ELR (cell line): ENCODE measurements at places on chromosomes 7 and 10.

- DNase-seq = no peak
These were observed 3.5 kb upstream of the HBP1 start for GRCh38 chr7:107165341-107165740.

DNA sequence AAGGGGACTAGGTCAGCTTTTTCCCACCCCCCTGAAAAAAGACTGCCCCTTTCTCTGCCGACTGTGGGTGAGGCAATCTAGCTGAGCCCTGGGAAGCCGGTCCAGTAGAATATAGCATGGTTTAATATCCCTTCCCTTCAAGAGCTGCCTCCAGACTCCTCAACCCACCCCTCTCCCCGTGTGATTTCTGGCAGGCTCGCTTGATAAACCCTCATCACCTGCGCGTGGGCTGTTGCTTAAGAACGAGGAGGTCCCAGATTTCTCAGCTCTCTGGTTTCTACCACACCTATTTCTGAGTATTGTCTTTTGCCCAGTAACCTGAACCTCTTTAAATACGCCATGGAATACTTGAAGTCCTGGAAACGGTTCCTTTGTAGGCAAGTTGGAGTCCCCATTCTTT is 2.0 kb upstream of the LRRC4 start:
- DNase-seq = no peak

GRCh38 chr10:15361131-15361530 is 10.0 kb downstream of the FAM171A1 start:
- no peak for DNase-seq

DNA sequence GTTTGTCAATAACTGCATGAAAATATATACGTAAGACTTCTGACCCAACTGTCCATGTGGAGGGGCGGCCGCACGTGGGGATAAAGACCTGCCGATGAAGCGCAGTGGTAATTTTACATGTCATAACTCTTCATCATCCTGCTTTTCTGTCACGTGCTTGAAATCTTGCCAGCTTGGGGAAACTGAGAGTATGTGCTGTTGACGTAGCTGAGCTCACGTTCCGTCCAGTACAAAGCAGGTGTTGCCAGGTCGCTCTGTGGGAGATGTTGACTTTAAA is 105.1 kb downstream of the INPP5A start:
- no peak for DNase-seq

DNA sequence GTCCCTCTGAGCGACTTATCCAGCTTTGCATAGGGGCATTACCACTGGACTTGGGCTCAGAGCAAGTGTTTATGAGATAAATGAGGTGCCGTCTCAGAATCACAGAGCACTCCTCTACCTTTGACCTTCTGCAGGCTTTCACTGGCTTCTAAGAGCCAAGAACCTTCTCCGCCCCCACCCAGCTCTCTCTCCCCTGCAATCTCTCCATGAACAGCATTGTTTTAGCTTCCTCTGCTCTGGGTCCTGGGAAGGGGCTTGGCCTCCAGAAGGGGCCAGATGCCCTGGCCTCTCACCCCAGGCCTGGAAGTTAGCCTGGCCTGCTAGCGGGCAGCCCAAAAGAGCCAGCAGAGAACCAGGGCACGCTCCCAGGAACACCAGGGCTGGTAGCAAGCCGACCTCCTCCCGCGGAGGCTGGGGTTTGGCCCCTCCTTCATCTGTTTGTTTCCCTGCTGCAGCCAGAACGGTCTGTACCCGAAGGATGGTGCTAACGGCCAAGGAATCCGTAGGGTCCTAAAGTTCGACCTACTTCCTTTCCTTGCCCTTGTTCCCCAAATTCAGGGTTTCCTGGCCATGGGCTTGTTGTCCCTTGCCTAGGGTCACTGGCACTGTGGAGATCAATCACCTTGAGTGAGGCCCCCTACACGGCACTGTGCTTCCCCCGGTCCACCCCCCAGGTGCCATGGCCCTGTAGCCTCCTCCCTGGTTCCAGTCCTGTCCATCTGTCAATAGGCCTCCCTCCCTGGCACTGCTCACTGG is 18.7 kb upstream of the DDIT4 start:
- DNase-seq = peak; percentile 63

DNA sequence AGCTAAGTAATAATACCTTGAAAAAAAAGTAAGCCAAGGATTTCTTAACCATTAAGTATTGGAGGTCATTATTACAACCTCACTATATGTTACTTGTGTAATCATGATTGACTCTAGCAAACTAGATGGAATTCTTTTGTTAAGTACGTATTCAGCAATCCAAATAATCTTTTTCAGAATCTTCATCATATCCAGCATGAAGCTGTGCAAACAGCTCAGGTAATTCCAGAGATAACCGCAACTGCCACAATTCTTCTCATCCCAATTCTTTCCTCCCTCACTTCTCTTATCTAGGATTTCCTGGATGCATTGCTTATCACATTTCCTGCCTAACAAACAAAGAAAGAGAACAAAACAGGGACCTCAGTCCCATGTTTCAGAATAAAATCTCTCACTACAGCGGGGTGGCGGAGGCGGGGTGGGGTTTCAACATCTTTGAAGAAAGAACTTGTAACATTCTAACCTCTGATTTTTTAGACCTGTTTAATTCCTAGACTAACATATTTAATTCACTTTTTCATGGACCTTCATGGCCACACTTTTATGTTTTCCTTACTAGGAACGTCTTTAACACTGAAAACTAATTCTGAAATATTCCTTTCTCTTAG is 156.5 kb downstream of the POM121L12 start:
- no peak for DNase-seq

GRCh38 chr7:26153823-26154783 is 2.1 kb downstream of the NFE2L3 start:
- peak; percentile 89 for DNase-seq

- peak; percentile 33 for DNase-seq
These were observed 1.8 kb downstream of the CALU start for GRCh38 chr7:128740996-128741395.

GRCh38 chr7:73700069-73700423 is 16.6 kb downstream of the BUD23 start:
- DNase-seq = no peak

- DNase-seq = no peak
These were observed 134.7 kb upstream of the RHOBTB1 start for GRCh38 chr10:61078542-61079275.

GRCh38 chr10:20343036-20343435 is 526.8 kb downstream of the PLXDC2 start:
- no peak for DNase-seq

GRCh38 chr10:47209466-47209865 is 90.5 kb upstream of the GDF10 start:
- DNase-seq = no peak

DNA sequence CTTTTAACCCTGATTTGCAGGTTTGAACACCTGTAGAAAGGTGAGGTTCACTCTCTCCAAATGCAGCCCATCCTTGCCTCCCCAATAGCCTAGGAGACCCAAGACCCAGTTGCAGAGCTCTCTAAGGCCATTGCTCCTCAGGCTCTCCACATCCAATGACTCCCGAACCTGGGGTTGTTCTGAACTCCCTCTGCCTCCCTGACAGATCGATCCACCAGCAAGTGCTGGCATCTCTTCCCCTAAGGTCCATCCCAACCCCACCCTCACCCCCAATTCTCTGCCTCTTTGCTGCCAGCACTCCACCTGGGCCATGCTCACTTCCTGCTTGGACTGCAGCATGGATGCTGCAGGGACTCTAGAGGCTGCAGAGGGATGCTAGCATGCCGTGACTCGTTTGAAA is 19.3 kb upstream of the FAM170B start:
- no peak for DNase-seq

GRCh38 chr10:23193435-23194074 is 1.4 kb downstream of the PTF1A start:
- DNase-seq = no peak

- DNase-seq = no peak
These were observed 61.3 kb downstream of the DNAH11 start for GRCh38 chr7:21603972-21604749.

- no peak for DNase-seq
These were observed 55.3 kb downstream of the CH25H start for GRCh38 chr10:89151857-89152256.

GRCh38 chr7:34057956-34058355 is 152.6 kb downstream of the BMPER start:
- no peak for DNase-seq

- DNase-seq = peak; percentile 32
These were observed 11.3 kb upstream of the AKR1C2 start for GRCh38 chr10:5014936-5015335.

- no peak for DNase-seq
These were observed 146.3 kb downstream of the NXPH1 start for GRCh38 chr7:8579661-8580194.

GRCh38 chr7:124429923-124430322 is 335.7 kb downstream of the GPR37 start:
- DNase-seq = no peak

DNA sequence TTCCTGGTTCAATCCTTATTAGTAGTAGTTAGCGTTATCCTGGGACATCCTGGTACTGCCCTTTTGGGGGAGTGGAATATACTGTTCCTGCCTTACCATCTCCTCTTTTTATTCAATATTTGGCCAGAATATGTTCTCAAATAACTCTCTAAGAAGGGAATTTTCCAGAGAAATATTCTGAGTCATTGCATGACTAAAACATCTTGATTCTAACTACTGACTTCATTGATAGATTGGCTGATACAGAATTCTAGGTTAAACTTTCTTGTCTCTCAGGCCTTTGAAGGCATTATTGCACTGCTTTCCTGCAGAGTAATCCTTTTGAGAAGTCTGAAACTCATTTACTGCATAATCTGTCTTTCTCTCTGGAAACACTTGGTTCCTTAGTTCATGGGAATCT is 275.5 kb upstream of the DGKB start:
- peak; percentile 65 for DNase-seq

- DNase-seq = peak; percentile 31
These were observed 631 bp downstream of the POR start for GRCh38 chr7:75915416-75916156.

DNA sequence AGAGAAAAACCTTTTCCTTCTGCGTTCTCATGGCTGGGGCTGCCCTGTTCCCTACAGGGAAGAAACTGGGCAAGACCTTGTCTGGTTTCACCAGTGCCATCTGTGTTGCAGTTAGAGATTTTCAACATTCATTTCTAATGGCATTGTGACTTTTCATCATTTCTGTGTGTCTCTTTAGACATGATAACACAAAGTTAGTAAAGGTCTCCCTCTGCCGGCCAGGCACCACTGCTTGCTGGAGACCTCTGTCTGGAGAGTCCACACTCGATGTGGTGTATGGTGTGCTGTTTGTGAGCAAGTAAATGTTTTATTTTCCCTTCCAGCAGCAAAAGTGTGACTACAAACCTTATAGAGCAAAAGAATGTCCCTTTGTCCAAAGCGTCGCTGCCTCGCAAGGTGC is 213.5 kb downstream of the PAXIP1 start:
- no peak for DNase-seq

- no peak for DNase-seq
These were observed at the start of gene CDHR3 for GRCh38 chr7:105963038-105963667. TSS of gene CDHR3 (plus strand) at chr7:105963264. CDS start at chr7:105963319, 55 bp downstream.

DNA sequence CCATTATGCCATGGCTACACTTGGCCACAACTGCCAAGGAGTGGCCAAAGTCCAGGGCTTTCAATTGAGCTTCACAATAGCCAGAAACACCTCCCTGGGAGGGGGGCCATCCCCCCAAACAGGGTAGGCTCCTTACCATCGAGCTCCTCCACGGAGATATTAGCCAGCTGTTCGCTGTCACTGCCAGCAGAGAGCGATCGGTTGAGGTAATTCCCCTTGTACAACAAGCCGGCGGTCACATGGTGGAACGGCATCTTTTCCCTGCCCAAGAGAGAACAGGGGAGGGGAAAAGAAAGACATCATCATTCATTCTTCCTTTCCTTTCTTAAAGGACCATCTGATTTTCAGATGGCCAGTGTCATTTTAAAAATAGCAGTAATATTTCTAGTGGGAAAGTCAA is 133.6 kb downstream of the CALN1 start:
- DNase-seq = no peak
